Activated CD8-positive, alpha-beta memory T cell treated with anti-CD3 and anti-CD28 coated beads for 1 hour (primary cell): ENCODE measurements at places on chromosomes 13 and 19.

- DNase-seq, result no peak
Observed at GRCh38 chr13:79913141-79913827, 427.6 kb downstream of the SPRY2 start.

GRCh38 chr19:52112624-52113023 is 17.1 kb upstream of the ZNF841 start:
- no peak for DNase-seq

DNA sequence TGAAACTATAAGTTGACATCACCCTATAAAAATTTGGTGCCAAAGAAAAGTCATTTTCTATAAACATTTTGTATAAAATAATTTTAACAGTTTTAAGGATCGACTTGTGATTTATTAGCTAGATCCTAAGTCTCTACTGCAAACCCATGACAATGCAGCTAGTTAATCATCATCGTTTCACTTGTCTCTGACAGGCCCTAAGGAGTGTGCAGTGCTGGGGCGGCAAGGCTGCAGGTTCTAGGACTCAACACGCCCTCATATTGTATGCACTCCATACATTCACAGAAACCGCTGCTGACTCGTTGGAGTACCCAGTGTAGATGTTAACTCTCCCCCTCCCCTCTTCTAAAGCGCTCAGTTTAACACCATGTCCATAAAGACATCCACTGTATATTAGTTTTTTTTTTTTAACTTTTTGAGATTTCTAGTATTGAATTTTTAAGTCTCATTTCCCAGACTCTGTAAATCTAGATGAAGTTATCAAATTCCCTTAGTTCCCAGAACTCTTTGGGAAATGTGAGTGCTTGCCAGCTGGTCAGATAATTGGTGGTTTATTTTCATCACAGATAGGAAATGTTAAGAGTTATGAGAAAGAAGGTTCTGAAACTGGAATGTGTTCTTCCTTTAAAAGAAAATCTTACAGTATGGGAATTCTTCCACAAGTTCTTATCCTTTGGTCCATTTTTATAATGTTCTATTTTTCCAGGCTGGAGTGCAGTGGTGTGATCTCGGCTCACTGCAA is 162.8 kb upstream of the RNF113B start:
- no peak for DNase-seq

GRCh38 chr13:99342723-99343315 is 35.6 kb upstream of the GPR183 start:
- no peak for DNase-seq

GRCh38 chr13:100349594-100349993 is 239.0 kb downstream of the GGACT start:
- no peak for DNase-seq

DNA sequence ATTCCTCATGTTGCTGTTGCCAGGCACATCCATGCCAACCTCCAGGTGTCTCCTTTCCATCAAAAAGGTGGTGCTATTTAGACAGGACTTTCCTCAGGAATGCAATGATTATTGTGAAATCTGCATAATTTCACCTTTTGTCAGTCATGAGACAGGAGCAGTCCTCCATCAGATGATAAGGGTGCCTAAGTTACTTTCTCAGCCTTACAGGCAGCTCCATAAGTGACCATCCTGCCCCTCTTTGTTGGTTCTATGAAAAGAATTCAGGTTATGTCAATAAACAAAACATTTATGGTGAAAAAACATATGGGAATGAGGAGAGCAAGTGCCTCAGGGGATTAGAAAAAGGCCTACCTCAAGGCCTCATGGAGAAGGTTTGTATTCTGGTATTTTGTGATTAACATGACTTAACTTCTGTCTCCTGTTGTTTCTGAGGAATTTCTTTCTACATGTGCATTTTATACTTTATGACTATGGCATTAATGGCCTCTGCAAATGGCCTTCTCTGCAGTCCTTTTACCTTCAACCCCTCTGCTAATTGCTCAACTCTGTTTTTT is 110.3 kb upstream of the DIAPH3 start:
- no peak for DNase-seq

DNA sequence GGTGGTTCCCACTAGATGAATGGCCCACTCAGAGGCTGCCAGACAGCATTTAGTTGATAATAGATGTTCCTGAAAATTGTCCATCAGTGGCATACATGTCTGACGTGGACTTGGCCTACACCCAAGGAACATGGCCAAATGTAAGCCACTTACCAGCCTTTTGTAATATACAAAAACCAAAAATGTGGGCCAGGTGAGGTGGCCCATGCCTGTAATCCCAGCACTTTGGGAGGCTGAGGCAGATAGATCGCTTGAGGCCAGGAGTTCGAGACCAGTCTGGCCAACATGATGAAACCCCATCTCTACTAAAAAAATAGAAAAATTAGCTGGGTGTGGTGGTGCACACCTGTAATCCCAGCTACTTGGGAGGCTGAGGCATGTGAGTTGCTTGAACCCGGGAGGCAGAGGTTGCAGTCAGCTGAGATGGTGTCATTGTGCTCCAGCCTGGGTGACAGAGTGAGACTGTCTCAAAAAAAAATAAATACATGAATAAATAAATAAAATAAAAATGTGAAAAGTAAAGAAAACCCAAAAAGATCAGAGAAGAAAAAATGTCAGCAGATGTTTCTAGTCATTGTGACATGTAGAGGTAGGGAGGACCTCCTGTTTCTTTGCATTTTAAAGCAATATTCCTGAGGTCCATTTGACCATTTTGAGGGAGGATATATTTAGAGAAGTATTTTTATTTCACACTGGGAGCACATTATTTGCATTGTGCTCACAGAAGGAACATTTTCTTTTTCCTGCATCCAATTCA is 7.1 kb upstream of the WTIP start:
- DNase-seq, result no peak

DNA sequence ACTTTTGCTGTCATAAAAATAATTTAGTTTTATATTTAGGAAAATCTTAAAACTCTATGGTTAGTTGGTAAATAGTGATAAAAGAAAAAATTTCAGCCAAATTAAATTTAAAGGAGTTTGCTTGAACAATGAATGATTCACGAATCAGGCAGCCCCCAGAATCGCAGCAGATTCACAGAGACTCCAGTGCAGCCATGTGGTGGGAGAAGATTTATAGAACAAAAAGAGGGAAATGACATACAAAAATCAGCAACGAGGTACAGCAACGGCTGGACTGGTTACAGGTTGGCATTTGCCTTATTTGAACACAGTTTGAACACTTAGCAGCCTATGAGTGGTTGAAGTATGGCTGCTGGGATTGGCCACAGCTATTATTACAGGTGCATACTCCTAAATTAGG is 96.4 kb upstream of the MYCBP2 start:
- DNase-seq, result no peak

DNA sequence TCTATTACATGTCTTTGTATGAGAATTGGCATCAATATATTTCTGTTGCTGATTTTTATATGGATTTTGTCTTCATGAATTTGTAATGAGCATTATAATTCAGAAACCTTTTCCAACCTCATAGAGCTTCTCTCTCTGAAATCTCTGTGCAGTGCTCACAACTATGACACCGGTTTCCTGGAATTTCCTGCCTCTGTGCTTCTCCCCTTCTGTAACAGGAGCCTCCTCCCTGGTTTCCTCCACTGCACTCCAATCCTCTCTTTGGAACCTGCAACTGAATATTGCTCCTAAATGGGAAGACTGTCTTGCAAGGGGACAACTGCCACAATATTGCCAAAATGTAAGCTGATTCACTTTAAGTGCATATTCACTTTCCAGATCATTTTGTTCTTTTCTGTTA is 1147.9 kb downstream of the UQCRFS1 start:
- DNase-seq, result no peak

GRCh38 chr19:34662919-34663318 is 14.0 kb downstream of the SCGB2B2 start:
- no peak for DNase-seq

- no peak for DNase-seq
Observed at GRCh38 chr19:17327654-17328516, 6.8 kb downstream of the ANO8 start.

DNA sequence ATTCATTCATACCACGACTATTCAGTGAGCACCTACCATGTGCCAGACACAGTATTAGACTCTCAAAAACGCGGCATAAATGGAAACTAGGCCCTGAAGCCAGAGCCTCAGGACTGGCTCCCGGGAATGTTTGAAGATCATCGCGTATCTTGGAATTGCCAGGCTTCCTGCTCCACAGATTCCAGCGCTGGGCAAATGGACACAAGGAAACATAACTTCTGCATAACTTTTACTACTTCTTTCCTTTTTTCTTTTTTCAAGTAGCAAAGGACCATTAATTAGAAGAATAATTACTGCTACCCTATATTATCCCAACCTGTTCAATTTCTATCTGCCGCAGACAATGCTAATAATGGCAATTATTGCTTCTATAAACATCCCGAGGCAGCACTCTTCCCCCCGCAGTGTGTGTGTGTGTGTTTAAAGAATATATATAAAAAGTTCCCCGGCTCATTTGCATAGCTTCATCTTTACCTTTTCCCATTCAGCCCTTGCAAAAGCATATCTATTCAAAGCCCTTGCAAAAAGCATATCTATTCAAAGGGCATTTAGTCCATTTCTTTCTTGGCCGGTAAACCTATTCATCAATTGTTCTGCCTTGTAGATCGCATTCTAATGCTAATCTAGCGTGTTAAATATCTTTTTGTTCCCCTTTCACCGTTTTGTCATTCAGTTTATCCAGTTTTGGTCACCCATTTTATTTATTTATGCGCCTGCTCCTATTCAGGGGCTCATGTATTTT is 6.1 kb downstream of the SOX21 start:
- no peak for DNase-seq

DNA sequence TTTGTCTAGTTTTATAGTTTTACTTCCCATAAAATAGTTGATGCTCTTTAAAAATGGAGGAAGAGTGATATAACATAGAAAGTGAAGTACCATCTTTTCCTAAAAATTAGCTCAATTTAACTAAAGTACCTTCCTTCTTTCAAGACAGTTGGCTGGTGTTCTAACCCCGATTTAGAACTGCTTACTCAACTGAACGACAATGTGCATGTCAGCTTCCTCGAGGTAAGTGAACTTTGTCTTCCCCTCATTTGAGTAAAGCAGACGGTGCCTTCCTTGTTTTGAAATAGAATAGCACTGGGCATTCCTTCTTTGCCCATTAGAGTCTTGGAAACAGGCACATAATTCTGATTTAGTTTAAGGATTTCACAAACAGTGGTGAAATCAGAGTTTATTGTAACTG is 1519.2 kb downstream of the EFNB2 start:
- DNase-seq, result no peak

GRCh38 chr13:75959861-75960481 is 323.8 kb downstream of the LMO7 start:
- no peak for DNase-seq

GRCh38 chr19:55488986-55489710 is 912 bp downstream of the SSC5D start:
- DNase-seq, result no peak

- no peak for DNase-seq
Observed at GRCh38 chr13:33150662-33151061, 134.4 kb downstream of the KL start.

- no peak for DNase-seq
Observed at GRCh38 chr13:95457294-95457693, 95.2 kb upstream of the CLDN10 start.

GRCh38 chr13:30416471-30416870 is 5.8 kb upstream of the UBE2L5 start:
- DNase-seq, result no peak

- peak; percentile 54 for DNase-seq
Observed at GRCh38 chr19:11355160-11356073, at the start of gene PLPPR2. PLPPR2 (plus strand) TSS chr19:11355432; CDS start chr19:11357674, 2,242 bp downstream.

DNA sequence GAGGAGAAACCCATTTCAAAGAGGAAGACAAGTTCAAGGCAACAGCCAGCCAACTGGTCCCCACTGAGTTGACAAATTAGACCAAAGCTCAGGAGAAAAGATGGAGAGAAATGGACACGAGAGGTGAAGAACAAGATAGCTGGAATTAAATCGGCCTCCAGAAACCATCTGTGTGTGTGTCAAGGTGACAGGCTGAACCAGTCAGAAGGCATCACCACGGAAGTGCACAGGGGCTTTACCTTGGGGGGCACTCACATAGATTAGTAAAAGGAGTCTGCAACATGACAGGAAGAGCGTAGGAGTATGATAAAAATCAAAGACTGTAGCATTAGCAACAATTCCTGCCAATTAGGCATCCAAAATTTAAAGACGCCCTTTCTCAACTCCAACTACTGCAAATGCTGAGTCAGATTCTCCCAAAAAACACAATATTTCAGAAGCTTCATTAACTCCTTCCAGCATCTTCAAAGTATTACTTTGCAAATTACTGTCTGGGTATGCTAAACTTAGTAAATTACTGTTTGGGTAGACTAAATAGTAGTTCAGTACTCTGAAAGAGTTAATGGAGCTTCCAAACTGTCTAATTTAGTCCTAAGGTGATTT is 66.2 kb downstream of the FOXO1 start:
- DNase-seq, result no peak

DNA sequence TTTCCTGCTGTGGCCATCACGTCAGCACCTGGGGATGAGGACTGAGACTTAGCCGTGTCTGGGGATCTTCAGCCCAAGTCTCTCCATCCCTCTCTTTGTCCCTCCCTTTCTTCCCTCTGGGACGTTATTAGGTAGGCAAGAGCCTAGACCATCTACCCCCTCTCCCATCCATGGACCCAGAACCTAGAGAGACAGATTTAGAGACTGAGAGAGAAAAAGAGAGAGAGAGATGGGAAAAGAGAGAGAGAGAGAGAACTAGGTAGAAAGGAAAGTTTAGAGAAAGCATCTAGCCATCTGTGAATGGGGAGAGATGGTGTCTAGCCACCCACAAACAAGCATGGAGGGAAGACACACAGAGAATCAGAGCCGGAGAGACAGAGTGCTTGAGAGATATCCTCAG is 473 bp downstream of the KLK4 start:
- DNase-seq, result no peak

GRCh38 chr13:67043901-67044300 is 186.2 kb downstream of the PCDH9 start:
- no peak for DNase-seq

- no peak for DNase-seq
Observed at GRCh38 chr19:5253406-5254110, 87.1 kb downstream of the PTPRS start.

DNA sequence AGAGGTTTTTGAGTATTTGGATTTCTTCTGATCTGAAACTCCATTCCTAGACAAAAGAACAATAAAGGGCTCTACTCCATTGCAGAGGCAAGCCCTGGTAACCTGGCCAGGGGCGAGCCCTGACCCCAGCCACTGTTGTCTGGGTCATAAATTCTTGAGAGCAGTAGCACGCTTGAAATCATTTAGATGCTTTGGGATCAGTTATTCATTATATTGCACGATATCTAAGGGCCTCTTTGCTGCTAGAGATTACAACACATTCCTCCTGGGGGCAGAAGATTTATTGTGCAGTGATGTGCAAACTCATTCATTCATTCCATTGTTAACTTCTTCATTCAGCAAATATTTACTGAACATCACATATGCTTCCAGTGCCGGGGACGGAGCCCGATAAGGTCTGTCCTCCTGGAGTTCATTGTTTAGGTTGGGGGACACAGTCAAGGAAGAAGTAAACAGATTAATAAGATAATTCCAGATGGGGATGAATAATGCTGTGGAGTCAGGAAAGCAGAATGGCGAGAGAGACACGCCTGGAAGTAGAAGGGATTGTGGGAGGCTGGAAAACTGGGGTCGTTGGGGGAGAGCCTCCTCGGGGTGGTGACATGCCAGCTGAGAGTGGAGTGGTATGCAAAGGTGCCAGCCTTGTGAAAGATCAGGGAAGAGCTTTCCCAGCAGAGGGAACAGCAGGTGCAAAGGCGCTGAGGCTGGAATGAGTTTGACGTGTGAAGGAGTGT is 34.9 kb downstream of the SIPA1L3 start:
- no peak for DNase-seq

- no peak for DNase-seq
Observed at GRCh38 chr19:14553042-14553938, 18.6 kb downstream of the NDUFB7 start.
